ENCODE measurements at places on chromosomes 5 and 9.

DNA sequence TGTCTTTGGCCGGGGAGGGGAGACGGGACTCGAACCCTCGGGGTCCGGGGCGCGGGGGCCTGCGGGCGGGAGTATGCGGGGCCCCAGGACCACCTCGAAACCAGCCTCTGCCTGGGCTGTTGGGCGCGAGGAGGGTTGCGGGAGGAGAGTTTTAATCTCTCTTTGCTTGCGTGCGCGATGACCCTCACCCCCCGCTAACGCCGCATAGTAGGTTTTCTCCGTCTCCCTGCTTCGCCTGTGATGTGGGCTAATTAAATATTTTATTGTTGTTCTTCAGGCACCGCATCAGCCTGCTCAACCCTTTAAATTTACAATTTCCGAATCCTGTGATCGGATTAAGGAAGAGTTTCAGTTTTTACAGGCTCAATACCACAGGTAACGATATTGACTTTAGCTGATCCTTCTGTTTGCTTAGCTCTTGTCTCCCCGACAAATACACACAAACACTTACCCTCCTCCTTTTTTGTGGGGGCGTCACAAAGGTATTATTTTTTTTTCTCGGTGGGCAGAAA, 1.7 kb downstream of the TLE4 start:
- DNase-seq, result no peak

DNA sequence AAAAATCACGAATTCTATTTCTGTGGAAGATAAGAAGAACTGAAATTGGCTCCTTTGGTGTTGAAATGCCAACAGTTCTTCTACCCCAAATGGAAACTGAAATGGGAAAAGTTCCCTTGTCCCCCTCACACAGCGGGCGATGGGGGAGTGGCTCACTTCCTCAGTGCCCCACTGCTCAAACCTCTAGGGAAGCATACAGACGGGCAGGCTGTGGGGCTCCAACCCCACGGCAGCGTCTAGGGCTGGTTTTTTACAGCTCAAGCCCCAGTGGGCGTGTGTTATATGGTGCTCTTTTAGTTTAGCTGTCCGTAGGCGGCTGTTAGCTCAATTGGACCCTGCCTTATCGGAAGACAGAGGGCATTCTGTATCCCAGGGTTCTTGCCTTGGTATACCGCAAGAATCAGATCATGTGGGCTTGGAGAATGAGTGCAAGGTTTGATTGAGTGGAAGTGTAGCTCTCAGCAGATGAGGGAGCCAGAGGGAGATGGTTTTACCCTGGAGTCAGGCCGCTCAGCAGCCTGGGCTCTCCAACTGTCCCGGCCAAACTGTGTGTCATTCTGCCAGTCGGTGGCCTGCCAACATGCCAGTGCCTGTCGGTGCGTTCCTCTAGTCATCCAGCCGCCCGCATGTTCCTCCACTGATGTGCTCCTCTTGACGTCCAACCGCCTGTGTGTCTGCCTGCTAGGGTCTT, 166.3 kb upstream of the ZNF608 start:
- DNase-seq, result no peak

- no peak for DNase-seq
Measured at GRCh38 chr9:120868339-120868675, 8.7 kb downstream of the PHF19 start.

DNA sequence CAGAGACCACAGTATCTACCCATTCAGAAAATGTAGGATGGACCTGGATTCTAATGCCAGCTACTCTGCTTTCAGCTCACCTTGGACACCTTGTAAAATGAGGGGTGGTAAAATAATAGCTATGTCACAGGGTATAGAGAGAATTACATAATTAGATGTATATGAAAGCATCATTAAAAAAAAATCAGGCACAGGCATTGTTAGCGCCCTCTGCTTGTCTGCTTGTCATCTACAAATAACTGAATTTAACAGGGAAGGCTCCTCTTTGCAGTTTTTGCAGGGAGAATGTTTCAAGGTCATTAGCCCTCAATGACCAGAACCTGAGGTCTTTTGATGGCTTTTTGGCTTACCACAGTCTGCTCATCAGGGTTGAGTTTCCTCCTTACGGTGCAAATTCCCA, 58.0 kb downstream of the GPR21 start:
- no peak for DNase-seq

- peak; percentile 27 for DNase-seq
Measured at GRCh38 chr9:136655536-136656182, 7.1 kb upstream of the EGFL7 start.

- no peak for DNase-seq
Measured at GRCh38 chr9:113537229-113537810, 73.8 kb downstream of the RGS3 start.

GRCh38 chr9:7237473-7238246, 479.9 kb downstream of the KDM4C start:
- DNase-seq, result no peak

- DNase-seq, result no peak
Measured at GRCh38 chr5:7668161-7668560, 182.8 kb downstream of the CFAP90 start.

GRCh38 chr5:164345173-164345849, 839.9 kb downstream of the MAT2B start:
- no peak for DNase-seq

GRCh38 chr9:124602632-124603031, 95.4 kb upstream of the NR5A1 start:
- no peak for DNase-seq

GRCh38 chr9:81819155-81819554, 109.1 kb upstream of the SPATA31D4 start:
- no peak for DNase-seq

GRCh38 chr9:122562134-122562760, 9.3 kb downstream of the OR1N2 start:
- DNase-seq, result no peak

DNA sequence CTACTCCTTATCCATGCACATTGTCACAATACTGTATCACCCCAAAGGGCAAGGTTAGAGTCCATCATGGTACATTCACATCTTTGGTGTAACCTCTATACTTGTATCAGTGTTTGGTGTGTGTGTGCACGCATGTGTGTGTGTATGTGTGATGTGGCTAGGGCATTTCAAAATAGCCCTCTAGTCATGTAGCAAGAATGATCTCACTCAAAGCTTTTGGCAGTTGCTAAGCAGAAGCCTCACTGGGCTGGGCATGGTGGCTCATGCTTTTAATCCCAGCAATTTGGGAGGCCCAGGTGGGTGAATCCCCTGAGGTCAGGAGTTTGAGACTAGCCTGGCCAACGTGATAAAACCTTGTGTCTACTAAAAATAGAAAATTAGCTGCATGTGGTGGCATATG, 245.3 kb downstream of the ADGRV1 start:
- no peak for DNase-seq

DNA sequence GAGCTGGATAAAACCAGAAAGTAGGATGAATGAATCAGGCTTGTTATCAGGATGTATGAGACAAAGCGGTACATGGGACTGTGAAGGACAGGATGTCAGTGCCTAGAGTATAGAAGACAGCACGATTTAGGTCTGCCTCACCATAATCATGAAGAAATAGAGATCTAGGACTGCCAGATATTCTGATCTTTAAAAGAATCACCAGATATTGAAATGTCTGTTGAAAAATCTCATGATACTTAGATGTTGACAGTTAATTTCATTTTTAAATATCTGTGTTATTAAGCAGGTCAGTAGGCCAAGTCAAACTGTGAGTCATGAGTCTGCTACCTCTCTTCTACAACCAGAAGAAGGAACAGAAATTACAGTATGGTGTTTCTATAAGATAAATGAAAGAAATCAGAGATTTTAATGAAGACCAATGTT, 65.0 kb downstream of the ST8SIA4 start:
- DNase-seq, result no peak

Measured in GF-D8 (cell line).